Erythroblast (primary cell): ENCODE measurements at places on chromosomes 11 and 22.

DNA sequence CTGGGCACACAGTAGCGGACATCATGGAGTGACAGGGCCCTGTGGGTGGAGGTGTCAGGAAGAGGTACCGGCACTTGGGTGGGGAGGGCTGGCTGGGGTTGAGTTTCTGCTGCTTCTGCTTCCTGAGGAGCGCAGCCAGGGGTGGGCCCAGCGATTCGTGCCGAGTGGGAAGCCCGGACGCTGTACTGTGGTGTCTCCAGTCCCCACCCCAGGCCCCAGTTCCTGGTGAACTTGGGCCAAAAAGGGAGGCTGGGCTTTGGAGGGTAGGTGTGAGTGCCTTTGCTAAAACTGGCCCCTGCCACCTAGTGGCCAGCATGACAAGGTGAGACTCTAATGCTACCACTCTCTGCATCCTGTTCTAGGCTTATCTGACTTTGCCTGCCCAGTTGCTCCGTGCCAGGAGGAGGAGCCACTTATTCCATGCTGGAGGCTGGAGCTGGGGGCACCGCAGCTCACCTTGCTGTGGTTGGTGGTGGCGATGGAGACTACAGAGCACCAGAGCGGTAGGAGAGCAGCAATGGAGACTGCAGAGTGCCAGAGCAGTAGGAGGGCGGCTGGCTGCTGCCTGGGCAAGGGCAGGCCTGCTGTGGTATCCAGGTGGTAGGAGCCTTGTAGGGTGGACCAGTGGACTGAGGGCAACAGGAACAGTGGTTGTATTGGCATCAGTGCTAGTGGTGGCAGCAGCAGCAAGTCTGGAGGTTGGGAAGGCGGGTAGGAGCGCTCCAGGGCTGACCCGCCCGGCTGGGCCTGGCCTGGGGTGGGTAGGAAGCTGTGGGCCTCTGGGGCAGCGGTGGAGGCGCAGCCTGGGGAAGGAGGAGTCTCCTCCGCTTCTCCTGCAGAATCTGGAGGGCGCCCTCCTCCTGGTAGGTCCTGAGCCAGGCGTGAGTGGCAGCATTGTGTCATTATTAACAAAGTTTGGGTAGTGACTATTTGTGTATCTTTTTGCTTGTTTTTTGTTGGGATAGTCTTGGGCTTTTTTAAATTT, 2.2 kb upstream of the RFPL2 start:
- DNase-seq: peak; percentile 41

GRCh38 chr11:94924612-94925011, 48.7 kb downstream of the CWC15 start:
- DNase-seq: no peak

DNA sequence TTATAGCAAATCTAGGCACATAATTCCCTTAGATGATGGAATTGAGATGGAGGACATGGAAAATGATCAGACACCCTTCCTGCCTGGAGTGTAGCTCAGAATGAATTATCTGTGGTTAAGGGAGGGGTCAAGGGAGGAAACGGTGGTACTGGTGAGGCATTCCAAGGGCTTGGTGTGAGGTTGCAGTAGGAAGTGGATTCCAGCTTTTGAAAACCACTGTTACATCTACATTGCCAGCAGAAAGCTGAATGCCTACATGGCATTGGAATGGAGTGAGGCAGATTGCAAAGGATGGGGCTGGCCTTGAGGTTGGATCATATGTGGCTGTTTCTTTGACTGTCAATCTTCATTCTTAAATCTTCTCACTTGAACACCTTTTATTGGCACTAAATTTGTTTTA, 684.4 kb downstream of the NTM start:
- no peak for DNase-seq

DNA sequence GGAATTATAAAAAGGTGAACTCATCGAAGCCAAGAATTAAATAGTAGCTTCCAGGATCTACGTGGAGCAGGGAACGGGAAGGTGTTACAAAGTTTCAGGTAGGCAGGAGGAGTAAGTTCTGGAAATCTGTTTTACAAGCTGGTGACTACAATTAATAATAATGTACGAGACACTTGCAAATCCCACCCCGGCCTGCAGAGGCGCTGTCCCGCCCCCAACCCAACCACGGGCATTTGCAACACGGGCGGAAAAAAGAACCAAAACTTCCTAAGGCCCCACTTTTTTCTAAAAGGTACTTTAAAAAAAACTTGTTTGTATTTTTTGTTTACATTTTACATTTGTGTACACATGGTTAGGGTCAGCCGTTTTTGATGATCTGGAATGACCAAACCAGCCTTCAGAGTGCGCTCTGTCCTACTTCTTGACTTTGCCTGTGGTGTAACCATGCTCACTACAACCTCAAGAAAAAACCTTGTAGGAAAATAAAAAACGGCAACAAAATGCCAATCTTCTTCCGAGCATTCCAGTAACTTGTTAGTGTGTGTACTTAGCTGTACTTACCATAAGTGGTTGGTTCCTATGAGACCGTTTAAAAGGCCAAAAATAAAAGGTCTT, 449.6 kb upstream of the B3GAT1 start:
- no peak for DNase-seq

GRCh38 chr22:38401336-38402084, 53.5 kb downstream of the KCNJ4 start:
- no peak for DNase-seq

DNA sequence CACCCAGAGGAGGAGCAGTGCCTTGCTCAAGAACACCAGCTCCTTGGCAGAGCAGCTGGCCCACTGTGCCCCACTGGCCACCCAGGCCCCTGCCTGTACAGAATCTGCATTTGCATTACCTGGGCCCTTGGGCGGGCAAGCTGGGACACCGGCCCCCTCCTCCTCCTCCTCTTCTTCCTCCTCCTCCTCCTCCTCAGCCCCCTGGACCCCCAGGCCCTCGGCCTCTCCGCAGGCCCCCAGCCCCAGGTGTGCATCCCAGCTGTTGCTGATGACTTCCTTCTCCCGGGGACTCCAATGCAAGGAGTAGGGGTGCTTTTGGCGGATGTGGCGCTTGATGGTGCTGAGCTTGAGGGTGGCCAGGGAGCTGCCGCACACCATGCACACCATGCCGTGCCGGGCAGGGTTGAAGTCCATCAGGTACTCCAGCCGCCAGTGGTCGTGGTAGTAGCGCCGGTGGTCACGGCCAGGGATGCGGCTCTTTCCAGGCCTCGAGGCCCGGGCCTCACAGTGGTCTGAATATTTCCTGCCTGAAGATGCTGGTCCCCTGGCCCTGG, 2.8 kb downstream of the ZFTA start:
- no peak for DNase-seq

DNA sequence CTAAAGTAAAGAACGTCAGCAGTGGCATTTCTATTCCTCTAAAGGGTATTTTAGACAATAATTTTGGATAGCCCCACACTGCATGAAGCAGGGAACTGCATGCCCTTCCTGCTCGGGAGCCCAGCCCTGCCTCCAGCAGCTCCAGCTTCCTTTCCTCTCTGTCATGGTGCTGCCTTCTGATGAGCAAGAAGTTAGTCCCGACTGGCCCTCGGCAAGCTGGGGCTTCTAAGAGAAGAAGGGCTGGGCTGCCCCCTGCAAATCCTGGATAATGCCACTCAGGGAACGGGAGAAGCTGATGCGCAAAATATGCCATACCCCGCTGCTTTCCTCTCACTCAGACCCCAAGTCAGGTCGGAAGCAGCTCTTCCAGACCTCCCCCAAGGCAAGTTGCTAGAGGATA, 296.4 kb downstream of the ETS1 start:
- DNase-seq: no peak

DNA sequence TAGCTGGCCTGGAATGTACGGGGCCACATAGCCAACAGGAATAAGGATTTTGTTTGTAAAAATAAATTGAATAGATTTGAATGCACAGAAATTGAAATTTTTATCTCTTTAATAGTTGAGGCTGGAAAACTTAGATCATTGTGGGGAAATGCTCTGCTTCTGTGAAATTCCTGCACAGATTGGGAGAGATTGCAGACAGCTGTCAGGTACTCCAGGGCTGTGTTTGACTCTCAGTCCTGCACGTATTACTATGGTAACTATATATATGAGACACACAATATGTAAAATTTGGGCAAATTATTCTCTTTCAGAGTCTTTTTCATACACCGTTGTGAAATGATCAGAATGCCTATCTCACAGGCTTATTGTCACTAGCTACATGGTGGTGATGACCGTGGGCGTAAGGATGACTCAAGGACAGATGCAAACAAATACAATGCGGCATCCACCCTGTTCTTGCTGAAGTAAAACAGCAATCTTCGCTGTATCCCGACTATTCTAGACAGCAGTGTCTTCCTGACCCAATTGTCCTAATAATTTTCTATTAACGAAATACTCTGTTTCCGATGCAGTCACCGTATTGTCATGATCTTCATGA, 79.4 kb downstream of the ZC3H12C start:
- DNase-seq: no peak
